ENCODE measurements at places on chromosomes 4 and X.

- no peak for DNase-seq
These were observed 38.1 kb upstream of the ARSH start for GRCh38 chrX:2967998-2968909.

GRCh38 chr4:141645611-141646340 lies 9.4 kb downstream of the IL15 start:
- no peak for DNase-seq

GRCh38 chr4:76738086-76738931 lies 159.6 kb downstream of the SOWAHB start:
- no peak for DNase-seq

DNA sequence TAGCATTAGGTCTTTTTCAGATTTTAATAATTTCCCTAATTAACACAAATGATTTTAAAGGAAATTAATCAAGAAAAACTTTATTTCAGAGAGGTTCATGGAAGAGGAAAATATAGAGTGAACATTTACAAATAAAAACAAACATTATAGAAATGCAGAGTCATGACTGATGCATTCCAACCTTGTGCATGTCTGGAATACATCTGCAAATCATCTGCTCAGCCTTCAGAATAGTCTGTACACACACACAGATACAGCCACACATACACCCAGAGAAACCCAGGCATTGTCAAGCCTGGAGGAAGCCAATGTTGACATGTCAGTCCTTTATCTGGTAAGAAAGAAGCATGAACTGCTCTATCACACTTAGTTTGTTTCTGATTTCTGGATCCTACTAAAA lies 61.3 kb upstream of the NFKB1 start:
- no peak for DNase-seq

DNA sequence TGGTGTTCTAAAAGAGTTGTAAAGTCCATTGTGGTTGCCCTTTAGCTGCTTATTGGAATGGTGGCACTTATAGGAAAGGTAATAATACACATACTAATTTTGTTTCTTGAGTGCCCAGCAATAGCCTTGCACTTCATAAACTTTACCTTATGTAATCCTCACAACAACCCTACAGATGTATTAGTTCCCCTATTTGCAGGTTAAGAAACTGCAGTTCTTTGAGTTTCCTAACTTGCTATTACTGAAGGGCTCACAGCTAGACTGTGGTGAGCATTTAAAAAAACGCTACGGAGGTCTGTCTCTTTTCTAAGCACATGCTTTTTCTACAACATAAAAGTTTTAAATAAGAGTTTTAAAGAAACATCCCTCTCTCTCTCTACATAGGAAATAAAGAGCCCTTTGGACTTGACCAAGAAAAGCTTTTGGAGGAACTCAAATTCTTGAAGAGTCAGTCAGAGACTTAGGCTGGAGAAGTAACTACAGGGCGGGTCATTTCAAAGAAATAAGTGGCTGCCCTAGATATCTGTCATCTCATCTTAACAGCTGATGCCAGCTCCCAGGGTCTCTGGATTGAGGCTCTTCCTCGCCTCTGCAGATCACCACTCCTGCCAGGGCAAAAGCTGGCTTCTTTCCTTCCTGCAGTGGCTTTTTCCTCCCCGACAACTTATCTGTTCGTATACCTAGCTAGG lies 42.0 kb upstream of the FBXW7 start:
- no peak for DNase-seq

DNA sequence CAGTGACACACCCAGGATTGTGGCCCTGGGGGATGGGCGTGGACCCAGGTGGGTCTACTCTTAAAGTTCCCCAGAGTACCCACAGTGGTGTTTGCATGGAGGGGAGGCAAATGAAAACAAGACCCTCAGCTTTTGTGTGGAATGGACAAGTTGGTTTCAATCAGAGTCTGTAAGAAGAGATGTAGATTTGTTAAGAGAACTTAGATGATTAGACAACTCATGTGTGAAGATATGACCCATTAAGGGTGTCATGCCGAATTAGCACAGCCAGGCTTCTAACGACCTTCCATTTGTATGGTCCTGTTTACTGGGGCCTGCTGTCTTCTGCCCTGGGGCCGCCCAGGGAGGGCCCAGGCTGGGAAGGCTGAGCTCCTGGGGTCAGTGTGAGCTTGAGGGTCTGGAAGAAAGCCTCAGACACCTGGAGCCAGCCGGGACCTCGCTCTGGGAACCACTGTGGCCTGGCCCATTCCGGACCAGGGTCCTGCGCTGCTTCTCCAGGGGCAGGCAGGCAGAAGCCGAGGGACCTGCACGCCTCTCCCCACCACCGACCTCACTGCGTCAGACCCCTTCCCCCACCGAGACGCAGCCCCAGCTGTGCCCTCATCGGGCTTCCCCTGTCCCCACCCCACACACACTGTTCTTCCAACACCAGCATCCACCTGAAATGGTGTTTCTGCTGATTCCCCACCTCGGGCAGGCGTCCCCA lies 20.4 kb downstream of the UVSSA start:
- DNase-seq = no peak

GRCh38 chrX:140480765-140481164 lies 24.1 kb downstream of the SOX3 start:
- DNase-seq = no peak

- DNase-seq = no peak
These were observed 109.7 kb downstream of the SHROOM3 start for GRCh38 chr4:76544725-76545124.

DNA sequence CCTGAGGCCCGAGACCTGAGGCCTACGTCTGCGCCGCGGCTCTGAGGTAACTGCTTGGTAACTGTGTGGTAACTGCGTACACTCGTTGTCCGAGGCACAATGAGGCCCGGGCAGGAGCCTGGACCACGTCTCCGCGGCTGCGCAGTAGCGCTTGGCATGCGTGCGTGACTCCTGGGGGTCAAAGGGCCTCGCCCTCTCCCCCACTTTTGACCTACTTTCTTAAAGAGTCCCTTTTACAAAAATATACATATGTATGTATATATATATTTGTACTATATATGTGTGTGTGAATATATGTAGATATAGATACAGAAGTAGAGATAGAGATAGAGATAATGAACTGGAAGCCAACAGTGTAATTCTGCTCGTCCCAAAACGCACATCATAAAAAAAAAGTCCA lies at the start of gene BEND2:
BEND2 (minus strand) TSS at position 101 of the 400 bp plus-strand sequence. CDS start 136 bp downstream, outside the sequence.
- DNase-seq = no peak

- DNase-seq = no peak
These were observed 12.4 kb upstream of the RADX start for GRCh38 chrX:106599411-106599810.

GRCh38 chr4:76605099-76605563 lies 170.1 kb downstream of the SHROOM3 start:
- DNase-seq = no peak
